ENCODE measurements at places on chromosomes 6 and 20. TPM values are rescaled to one million over a fixed set of nuclear protein-coding genes. Genes with fewer than 3 reads are reported as not detected.

BCAS1 gene
- total RNA-seq: 3.1 TPM

GHRH gene
- total RNA-seq: not detected

ZNF512B gene
- 12.7 TPM for total RNA-seq

RGS17 gene
- total RNA-seq: 0.29 TPM

PPIL6 gene
- total RNA-seq: 16.5 TPM

TCF21 gene
- total RNA-seq: not detected
